ENCODE measurements at places on chromosomes 12 and 14.

- no peak for DNase-seq
Observed at GRCh38 chr14:80845856-80846255, 95.7 kb downstream of the CEP128 start.

DNA sequence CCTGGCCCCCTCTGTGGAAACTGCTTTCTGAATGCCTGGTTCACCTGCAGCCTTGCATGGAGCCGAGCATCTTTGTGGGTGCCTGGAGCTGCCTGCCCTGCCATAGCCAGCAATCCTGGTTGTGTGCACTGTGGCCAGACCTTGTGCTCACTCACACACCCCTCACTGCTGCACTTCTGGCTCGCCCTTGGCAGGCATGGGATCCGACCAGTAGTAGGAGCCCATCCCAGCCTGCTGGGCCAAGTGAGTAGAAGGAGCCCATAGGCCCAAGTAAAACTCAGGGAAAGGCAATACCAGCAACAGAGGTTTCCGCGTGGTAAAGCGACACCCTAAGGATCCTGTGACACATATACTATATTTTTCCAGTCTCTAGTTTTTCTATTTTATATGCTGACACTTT, 270.0 kb upstream of the NAV3 start:
- no peak for DNase-seq

DNA sequence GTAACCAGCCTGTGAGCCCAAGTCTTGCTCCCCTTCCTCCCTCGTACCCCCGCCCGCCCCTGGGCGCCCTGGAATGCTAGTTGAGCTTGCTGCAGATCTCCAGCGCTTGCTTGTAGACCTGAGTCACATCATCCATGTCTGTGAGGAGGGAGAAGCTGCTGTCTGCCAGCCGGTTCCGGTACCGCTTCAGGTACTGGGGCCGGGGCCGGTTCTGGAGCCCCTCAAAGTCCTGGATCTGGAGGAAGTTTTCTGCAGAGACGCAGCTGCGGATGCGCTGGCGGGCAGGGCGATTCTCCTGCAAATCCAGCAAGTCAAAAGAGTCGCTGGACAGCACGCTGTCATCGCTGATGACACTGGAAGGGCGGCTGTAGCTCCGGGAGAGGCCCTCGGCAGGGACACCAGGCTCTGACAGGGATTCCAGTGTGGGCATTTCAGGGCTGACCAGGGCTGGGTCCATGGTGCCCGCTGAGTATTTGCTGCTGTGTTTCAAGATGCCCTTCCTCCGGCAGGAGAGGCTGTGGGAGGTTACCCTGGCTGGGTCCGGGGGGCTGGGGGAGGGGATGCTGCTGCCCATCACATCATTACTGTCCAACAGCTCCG, 71.9 kb downstream of the NUAK1 start:
- DNase-seq, result no peak

- DNase-seq, result no peak
Observed at GRCh38 chr14:59207506-59207933, 19.1 kb downstream of the DAAM1 start.

DNA sequence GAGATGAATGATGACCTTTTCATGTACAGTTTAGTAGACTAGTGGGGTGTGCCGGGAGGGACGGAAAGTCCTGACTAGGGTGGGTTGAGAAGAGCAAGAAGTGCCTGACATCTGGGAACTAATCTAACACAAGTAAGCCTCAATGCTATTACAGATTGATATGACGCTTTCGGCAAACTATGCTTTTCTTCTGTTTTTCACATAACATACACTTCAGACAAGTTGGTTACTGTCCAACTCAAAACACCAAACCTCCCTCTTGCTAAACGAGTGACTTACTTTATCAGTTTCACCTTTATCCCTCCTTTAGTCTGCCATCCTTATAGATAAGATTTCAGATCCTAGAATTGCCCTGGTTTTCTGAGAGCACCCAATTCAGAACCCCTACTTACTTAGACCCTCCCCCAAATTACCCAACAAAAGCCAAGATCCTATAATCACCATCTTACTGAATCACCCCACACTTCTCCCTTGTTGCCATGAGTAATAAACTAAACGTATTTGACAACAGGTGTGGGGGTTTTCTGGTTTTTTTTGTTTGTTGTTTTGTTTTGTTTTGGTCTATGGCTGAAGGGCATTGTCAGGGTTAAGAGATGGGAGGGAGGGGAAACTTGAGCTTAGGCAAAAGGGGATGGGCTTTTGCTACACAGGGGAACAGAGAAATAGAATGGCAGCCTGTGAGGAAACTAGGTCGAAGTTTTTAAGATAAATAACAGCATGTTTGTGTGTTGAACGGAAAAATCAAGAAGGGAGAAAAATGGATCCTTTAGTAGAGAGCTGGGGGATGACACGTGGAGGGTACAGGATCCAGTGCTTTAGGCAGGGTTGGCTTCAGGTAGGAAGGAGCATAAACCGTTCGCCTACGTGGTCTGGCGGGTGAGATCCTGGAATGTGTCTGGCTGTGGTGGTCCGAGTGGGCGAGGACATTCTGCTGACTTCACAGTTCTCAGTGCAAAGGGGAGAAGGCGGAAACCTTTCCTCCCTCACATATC, 6.1 kb upstream of the PSMA3 start:
- DNase-seq, result peak; percentile 22

DNA sequence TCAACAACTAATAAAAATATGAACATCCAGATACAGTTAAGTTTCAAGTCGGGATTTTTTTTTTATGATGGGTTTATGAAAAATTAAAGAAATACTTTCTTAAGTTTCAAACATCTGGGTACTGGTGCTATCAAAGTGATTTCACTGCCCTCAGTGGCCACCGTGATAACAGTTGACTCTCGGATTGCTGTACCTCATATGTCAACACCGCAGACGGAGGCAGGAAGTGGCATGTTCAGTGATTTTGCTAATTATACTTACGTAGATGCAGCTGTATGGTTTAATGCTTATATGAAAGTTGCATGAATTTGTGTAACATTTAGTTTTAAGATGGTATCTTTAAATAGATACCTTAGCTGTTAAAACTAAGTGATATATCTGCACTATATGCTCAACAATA, 20.8 kb upstream of the FBLN5 start:
- DNase-seq, result no peak

GRCh38 chr12:124379938-124380754, 85.3 kb downstream of the RFLNA start:
- peak; percentile 66 for DNase-seq

- peak; percentile 54 for DNase-seq
Observed at GRCh38 chr12:66688846-66689439, 10.1 kb upstream of the GRIP1 start.

DNA sequence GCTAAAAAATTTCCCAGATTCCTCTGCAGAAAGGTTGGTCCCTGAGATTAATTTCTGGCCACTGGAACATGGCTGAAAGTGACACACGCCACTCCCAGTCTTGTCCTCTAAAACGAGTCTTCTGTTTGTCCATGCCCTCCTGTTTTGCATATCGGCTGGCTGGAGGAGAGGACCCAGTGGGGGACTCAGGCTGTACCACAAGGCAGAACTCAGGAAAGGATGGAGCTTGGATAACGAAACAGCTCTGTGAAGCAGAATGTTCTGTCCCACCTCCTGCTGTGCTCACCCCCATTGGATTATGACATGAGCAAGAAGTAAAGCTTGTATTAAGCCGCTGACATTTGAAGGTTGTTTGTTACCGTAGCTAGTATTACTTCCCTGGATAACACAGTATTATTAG, 856.2 kb downstream of the BCL11B start:
- DNase-seq, result no peak

DNA sequence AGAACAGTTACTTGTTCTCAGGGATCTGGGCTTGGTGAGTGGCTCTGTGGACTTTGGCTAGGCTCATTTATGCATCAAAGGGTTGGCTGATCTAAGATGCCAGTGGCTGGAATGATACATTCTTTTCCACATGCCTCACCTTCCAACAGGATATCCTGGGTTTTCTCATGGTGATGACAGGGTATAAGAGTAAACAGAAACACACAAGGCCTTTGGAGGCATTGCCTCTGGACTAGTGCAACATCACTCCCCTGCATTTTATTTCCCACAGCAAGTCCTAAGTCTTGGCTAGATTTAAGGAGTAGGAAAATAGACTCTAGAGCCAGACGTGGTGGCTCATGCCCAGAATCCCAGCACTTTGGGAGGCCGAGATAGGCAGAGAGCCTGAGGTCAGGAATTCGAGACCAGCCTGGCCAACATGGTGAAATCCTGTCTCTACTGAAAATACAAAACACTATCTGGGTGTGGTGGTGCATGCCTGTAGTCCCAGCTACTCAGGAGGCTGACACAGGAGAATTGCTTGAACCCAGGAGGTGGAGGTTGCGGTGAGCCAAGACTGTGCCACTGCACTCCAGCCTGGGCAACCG, 47.9 kb downstream of the RPH3A start:
- no peak for DNase-seq

Data from cerebellar cortex (tissue), 1 donor.